ENCODE measurements at places on chromosomes 12 and 14.

DNA sequence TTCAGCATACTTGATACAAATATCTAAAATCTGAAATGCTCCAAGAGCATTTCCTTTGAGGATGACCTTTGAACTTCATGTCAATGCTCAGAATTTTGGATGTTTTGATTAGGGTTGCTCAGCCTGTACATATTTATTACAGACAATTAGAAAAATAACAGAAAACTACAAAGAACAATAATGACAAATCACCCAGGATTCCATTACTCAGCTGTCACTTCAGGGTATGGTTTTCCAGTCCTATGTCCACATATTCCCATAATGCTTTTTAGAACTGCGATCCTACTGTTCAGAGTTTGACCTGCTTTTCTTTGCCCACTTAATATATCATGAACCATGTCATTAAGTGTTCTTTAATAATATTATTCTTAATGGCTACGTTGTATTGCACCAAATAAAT, 11.4 kb downstream of the DLGAP5 start:
- no peak for DNase-seq

- peak; percentile 11 for DNase-seq
Measured at GRCh38 chr12:40946612-40947194, 241.4 kb upstream of the PDZRN4 start.

DNA sequence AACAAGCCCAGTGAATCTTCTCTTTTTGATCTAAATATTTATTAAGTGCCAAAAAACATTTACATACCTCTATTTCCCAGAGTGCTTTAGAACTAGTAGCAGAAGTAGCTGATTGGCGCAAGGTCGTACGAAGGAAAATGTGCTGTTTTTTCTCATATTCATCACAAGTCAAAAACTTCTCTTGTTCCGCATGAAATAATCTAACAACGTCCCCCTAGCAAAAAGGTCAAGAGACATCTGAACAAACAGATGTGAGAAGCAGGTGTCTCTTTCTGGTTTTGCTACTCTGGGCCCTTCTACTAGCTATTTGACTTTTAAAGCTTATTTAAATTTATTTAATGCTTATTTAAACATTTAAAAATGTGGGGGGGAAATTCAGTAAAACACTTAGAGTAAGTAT, 117.8 kb downstream of the ITPR2 start:
- no peak for DNase-seq

GRCh38 chr14:36947362-36947761, 225.0 kb downstream of the SLC25A21 start:
- no peak for DNase-seq

GRCh38 chr12:112537710-112538396, 119.1 kb downstream of the PTPN11 start:
- DNase-seq: peak; percentile 1

DNA sequence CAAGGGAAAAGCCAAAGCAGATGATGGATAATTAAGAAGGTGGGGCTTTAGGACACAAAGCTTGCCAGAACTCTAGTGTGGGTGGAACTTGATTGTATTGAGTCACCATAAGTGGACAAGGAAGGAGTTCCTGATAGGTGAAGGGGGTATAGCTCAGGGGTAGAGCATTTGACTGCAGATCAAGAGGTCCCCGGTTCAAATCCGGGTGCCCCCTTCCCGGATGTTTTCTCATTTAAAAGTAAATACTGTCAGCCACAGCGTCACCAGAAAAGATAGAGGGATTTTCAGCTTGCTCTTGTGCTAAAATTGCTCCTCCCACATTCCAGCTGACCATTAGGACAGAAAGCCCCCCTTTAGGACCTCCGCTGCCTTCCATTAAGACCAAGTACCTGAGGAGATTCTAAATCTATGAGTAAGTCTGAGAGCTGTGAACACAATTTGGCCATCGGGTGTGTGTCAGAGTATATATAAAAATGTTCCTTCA, 36.6 kb downstream of the DCAF4 start:
- no peak for DNase-seq

- DNase-seq: no peak
Measured at GRCh38 chr12:68831751-68832503, 23.9 kb downstream of the MDM2 start.

DNA sequence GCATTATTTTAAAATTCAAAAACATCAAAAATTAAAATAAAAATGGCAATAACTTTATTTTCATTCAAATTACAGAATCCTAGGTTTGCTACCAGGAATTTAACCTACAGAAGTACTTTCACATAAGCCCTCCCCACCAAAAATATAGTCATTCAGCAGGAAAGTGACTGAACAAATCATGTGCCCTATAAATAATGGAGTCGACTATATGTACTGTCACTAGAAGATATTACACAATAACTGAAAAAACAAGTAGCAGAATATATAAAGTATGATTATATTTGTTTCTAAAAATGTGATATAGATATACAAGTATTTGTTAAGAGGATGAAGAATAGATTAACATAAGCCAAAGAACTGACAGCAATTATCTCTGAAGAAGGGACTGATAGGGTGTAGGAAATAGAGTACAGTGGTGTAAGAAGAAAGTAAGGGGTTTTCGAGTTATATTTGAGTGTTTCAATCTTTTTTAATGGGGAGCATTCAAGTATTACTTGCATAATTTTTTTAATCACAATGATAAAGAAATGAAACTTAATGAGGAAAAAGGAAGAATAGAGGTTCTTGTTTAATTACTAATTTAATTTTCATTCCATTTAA, 7.9 kb downstream of the C2CD5 start:
- DNase-seq: no peak

DNA sequence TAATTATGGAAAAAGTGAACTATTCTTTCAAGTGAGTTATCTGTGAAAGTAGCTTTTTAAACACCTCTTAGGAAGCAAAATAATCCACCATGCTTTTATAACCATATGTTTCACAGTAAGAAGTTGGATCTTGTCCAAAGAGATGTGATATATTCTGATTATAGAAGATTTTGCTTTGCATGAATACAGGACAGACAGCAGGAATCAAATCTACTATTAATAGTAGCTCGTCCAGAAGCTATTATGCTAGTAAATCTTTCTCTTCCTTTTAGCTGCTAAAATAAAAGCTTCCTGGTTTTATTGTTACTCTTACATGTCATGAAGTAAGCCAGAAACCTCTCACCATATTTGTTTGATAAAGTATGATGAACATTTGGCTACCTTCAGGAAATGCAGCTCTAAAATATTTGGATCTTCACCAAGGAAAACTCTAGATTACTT, 257.0 kb downstream of the IPO8 start:
- no peak for DNase-seq

GRCh38 chr14:46322730-46323403, 328.7 kb downstream of the RPL10L start:
- no peak for DNase-seq

DNA sequence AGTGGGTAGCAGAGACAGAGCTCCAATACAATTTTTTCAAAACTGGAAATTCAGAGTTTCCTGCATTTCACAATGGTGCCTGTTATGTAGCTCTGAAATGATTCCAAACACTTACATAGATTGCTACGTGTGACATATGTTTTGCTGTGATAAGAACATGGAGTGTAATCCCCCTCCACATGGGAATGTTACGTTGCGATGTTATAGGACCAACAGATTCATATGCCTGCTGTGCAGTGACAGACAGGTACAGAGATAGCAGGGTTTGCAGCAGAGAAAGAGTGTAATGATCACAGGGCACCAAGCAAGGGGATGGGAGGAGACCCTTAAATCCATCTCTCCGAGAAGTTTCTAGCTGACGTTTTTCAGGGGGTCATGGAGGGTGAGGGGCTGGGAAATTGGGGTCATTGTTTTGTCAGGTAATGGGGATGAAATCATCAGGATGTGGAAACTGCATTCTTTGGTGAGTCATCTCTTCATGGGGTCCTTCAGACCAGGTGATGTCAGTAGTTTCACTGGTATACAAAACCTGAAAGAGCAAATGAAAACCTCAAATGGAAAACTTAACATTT, 76.6 kb upstream of the OSBPL8 start:
- no peak for DNase-seq

DNA sequence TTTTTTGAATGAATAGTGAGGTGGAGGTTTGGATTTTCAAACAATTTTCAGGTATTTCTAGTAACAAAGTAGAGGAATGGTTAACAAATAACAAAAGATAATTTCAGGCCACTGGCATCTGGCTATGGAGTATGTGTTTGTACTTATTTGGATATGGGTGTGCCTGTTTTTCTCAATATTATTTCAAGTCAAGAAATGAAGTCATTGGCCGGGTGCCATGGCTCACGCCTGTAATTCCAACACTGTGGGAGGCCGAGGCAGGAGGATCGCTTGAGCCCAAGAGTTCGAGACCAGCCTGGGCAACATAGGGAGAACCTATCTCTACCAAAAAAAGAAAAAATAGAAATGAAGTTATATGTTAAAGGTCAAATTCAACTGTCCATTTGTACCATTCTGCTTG, 13.9 kb downstream of the SLC35E3 start:
- no peak for DNase-seq

GRCh38 chr12:92995258-92995903, 66.3 kb upstream of the EEA1 start:
- DNase-seq: no peak

GRCh38 chr14:68633131-68633991, 159.5 kb downstream of the ZFP36L1 start:
- no peak for DNase-seq

GRCh38 chr12:71200706-71201105, 42.9 kb upstream of the TSPAN8 start:
- DNase-seq: no peak

DNA sequence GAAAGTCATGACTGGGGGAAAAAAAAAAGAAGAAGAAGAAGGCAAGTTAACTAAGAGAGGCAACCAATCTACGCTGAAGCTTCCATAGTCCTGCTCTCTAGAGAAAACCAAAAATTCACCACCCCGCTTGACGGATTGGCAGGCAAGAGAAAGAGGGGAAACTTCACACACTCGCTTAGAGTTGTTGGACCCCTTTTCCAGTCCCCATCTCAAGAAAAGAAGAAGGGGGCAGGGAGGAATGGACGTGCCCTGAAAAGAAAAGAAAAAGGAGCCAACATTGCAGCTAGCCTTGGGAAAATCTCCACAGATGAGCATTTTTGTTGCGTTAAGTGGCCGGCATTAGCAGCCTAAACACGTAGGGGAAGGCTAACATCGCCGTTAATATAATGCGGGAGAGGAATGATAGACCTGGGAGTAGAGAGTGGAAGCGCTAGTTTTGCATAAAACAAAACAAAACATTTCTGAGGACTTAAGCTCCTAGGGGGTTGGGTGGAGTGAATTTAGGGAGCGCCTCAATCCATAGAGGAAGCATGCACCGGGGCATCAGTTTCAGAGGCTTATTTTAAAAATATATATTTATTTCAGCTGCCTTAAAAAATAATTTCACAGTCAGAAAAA, 11.3 kb upstream of the FOXG1 start:
- DNase-seq: no peak

GRCh38 chr14:69142101-69142500, 10.8 kb downstream of the DCAF5 start:
- DNase-seq: no peak

DNA sequence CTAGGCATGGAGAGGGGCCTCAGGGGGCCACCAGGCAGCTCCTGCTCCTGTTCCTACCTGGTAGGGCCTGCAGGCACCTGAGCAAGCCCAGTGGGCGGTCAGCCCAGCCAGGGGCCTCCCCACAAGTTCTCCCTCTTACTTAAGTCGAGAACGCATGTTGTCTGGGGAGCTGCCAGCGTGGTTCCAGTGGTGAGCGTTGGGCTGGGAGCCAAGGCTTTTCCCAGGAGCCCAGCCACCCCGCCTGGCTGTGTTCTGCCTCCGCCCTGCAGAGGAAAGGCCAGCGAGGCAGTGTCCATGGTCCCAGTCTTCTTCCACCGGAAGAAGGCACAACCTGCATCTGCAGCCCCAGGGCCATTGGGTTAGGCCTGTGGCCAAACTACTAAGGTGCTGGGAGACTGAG, 1.4 kb downstream of the C14orf180 start:
- DNase-seq: no peak

DNA sequence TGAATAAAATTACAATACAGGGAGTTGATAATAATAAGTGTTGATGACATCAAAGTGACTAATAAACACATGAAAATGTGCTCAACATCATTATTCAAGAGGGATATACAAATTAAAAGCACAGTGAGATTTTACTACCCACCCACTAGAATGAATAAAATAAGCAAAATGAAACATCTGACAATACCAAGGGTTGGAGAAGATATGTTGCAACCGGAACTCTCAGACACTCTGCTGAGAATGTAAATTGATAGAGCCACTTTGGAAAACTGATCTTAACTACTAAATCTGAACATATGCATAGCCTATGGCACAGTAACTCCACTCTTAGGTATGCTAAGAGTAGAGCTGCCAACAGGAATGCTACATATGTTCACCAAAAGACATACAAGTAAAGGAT, 44.0 kb upstream of the CEP83 start:
- DNase-seq: no peak

All from CD4-positive, alpha-beta T cell treated with Interleukin-10 for 1 hour (primary cell).